ENCODE measurements at places on chromosomes 12 and 14.

- DNase-seq: no peak
These were observed 44.2 kb upstream of the TSPAN9 start for GRCh38 chr12:3032770-3033538.

DNA sequence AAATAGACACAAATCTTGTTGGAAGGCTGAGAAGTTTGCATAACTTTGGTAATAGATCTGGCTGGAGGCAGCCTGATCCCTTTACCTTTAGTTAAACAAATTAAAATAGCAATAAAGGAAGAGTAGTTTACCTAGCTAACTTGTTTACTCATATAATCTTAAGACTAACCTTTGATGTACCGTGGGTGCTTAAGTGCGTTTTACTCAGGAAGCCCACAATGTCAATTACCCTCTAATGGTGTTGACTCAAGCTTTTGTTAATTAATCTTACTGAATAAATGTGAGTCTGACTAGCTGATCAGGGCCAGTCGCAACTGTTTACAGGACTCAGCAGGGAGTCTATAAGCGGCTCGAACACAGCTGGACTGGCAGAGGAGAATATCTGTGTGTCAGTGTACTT, 51.5 kb downstream of the FAR2 start:
- DNase-seq: no peak

DNA sequence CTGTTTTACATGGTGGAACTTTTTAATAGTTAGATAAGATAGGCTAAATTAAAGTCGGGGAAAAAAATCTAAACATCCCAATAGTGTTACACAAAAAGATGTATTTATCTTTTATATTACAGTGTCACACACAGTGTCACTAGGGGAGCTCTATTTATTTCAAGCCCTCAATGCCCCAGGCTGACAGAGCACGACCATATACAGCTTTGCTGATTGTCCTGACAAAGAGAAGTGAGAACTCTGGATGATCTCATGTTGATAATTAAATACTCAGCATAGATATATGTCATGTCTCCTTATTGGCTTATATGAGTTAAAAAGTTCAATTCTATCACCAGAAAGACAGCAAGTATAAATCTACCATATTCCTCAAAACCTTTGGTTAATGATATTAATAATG, 594.3 kb downstream of the LRFN5 start:
- no peak for DNase-seq

GRCh38 chr12:75892731-75893408, 138.7 kb downstream of the PHLDA1 start:
- DNase-seq: no peak

GRCh38 chr12:19810213-19810612, 370.9 kb downstream of the AEBP2 start:
- DNase-seq: no peak

DNA sequence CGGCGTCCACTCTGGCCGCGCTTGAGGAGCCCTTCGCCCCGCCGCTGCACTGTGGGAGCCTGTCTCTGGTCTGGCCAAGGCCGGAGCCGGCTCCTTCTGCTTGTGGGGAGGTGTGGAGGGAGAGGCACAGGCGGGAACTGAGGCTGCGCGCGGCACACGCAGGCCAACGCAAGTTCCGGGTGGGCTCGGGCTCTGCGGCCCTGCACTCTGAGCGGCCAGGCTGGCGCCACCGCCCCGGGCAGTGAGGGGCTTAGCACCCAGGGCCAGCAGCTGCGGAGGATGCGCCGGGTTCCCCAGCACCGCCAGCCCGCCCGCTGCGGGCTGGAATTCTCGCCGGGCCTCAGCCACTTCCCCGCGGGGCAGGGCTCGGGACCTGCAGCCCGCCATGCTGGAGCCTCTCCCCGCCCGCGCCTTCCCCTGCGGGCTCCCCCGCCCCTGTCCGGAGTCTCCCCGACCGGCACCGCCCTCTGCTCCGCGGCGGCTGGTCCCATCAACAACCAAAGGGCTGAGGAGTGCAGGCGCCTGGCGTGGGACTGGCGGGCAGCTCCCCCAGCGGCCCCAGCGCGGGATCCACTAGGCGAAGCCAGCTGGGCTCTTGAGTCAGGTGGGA, 921.2 kb upstream of the FOXG1 start:
- DNase-seq: no peak

DNA sequence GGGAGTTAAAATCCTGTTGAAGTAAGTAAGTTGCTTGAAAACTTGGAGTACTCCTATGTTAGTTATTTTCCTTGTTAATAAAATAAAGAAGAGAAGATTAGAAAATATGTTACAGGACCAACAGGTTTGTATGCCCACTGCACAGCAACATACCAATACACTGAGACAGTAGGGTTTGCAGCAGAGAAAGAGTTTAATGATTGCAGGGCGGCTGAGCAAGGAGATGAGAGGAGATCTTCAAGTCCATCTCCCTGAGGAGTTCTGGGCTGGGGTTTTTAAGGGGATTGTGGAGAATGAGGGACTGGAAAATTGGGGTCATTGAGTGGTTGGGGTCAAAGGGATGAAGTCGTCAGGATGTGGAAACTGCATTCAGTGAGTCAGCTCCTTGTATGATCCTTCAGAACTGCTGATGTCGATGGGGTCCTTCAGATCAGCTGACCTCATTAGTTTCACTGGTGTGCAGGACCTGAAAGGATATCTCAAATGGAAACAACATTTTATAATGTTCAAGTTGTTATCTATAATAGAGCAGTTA, 4.3 kb upstream of the HSD17B6 start:
- DNase-seq: no peak

DNA sequence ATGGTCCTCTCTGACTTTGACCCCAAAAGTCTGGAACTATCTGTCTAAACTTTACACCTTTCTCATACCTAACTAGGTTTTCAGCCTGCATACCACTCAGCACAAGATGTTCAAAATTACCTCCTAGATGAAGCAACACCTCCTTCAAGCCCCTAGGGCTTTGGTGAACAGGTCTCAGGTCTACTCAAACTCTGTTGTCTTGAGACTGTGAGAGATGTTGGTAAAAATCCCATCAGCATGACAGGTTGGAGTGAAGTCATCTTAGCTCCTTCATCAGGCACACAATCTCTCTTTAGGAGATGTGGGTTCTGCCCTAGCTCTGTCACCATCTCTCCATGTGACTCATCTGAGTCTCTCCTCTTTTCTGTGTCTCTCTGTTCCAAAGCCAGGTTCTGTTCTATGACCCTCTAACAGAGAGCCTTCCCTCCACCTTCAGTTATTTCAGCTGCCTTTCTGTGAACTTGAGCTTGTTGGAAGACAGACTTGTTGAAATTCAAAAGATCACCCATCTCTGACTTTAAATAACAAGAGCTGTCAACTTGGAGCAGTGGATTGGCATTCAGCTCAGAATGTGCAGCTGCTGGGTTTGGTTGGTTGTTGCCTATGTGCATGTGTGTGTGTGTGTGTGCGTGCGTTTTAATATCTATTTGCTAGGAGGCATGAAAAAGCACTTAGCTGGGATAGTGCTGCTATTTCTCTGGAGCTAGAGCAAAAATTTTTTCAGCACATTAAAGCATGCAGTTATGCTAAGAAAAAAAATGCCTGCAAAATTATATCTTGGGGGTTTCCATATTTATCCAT, 130.7 kb downstream of the CRACR2A start:
- no peak for DNase-seq

DNA sequence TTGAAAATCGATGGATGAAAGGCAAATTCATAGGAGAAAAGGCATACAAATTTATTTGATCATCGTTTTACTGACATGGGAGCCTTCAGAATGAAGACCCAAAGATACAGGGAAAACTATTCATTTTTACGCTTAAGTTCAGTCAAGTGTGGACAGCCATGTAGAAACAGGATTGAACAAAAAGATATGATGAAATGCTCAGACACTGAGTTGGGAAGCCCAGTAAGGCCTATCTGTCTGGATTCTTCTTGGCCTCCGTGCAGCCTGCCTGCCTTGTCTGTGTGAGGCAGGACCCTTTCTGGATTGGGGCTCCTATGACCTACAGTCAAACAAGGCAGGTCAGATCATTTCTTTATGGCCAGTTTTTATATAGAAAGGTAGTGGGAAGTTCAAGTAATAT, 203.8 kb upstream of the MYL2 start:
- no peak for DNase-seq

DNA sequence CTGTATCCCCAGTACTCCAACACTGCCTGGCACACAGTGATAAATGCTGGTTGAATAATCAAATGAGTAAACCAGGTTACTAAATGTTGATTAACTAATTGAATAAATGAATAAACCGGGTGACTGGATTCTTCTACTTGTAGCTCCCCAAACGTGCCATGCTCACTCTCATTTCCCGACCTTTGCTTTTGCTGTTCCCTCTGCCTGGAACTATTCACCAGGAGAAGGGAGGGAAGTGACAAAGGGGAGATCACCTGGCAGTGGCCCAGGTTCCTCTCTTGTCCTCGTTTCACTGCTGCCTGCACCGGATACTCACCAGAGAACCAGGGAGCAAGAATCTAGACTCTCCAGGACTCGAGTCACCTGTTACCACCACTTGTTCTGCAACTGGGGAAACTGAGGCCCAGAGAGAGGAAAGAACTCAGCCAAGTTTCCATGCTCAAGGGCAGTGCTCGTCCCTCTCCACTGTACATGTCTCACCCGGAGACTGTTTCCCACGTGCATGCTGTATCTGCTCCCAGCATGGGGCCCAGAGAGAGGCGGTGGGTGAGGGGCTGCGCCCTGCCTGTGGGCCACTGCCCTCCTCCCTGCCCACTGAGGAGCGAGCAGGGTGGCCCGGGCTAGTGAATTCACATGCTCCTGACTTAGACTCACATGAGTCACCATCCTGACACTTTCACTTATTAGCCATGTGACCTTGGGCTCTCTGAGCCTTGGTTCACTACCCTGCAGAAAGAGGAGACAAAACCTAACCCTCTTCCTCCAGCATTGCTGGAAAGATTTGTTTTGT, 17.7 kb upstream of the POP5 start:
- no peak for DNase-seq

GRCh38 chr14:61221906-61222305, 59.2 kb downstream of the TMEM30B start:
- DNase-seq: no peak

GRCh38 chr12:130818635-130819576, 20.1 kb downstream of the STX2 start:
- peak; percentile 36 for DNase-seq

- DNase-seq: no peak
These were observed 80.7 kb downstream of the ABCC9 start for GRCh38 chr12:21860534-21860933.

DNA sequence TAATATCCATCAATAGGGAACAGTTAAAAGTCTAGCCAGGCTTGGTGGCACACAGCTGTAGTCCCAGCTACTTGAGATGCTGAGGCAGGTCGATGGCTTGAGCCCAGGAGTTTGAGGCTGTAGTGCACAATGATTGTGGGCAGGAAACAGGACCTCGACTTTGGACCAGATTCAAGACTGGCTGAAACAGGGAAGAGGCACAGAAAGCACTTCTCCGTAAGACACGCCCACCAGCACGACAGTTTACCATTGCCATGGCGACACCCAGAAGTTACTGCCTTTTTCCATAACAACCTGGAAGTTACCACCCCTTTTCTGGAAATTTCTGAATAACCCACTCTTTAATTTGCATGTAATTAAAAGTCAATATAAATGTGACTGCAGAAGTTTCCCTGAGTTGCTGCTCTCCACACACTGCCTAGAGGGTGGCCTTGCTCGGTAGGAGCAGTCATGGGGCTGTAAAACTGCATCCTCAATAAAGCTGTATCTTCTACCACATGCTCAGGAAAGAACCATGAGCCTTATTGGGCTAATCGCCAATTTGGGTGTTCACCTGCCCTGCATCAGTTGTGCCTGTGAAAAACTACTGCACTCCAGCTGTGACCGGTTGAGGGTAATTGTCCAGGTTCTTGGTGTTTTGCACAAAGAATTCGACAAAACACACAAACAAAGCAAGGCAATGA, 4.6 kb upstream of the LRRC23 start:
- DNase-seq: no peak

- DNase-seq: no peak
These were observed 482.8 kb upstream of the TBX3 start for GRCh38 chr12:115166698-115167315.
